ENCODE measurements at places on chromosomes 7 and 10.
A peak's percentile ranks its signal among the peaks of the same experiment; 100 is the strongest.

GRCh38 chr10:27449571-27449970 lies 54.5 kb upstream of the RAB18 start:
- no peaks in the 10 kb centered on the region for H3K4me1 ChIP-seq
- no peak for DNase-seq
- H3K27ac ChIP-seq: no peak overlapping the region
- no peak overlapping the region for H3K4me3 ChIP-seq
- no peaks in the 10 kb centered on the region for H3K36me3 ChIP-seq

- no peaks in the 10 kb centered on the region for H3K4me1 ChIP-seq
- no peak overlapping the region for H3K27ac ChIP-seq
- H3K4me3 ChIP-seq: no peak overlapping the region
- H3K27me3 ChIP-seq: no peaks in the 10 kb centered on the region
- H3K36me3 ChIP-seq: no peaks in the 10 kb centered on the region
Observed at GRCh38 chr10:118542745-118543144, 52.7 kb downstream of the PRLHR start.

GRCh38 chr7:151821806-151822540 lies 54.9 kb downstream of the PRKAG2 start:
- no peaks in the 10 kb centered on the region for H3K27me3 ChIP-seq
- H3K36me3 ChIP-seq: no peaks in the 10 kb centered on the region
- H3K4me1 ChIP-seq: no peaks in the 10 kb centered on the region
- H3K27ac ChIP-seq: peak overlapping the region; percentile 12
- no peak for DNase-seq
- no peak overlapping the region for H3K4me3 ChIP-seq

DNA sequence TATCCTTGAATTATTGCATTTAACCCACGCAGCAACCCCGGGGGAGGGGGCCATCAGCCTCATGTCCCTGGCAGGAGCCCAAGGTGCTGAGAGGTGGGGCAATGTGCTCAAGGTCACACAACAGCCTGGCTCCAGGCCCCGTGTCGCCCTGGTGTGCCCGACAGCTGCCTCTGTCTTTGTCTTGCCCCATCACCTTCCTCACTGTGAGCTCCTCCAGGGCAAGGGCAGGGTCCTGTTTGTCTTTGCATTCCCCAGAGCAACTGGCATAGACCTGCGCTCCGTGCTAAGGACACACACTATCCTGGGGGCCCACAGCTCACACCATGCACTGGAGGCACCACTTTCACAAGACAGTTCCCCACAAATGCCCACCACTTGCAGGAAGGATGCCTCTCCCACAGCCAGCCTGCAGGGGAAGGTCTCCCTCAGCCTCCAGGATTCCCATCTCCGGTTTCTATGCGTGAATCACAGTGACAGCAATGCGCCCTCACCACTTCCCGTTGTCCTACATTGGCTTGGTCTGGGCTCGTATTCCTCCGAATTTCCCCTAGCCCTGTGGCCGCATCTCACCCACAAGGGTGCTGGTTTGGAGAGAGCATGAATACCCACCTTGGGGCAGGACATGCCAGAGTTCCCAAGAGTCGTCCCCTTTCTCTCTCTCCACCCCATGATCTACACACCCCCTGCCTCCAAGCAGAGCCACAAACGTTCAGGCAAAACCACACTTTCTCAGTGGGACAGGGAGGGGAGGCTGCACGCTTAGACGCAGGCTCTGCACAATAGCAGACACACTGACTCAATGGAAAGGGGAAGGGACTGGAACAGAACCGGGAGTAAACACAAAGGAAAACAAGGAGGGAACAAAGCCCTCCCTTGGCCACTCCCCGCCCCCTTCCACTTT lies 10.3 kb downstream of the ITPRIP start:
- H3K27me3 ChIP-seq: no peaks in the 10 kb centered on the region
- H3K36me3 ChIP-seq: no peaks in the 10 kb centered on the region
- H3K27ac ChIP-seq: peak overlapping the region; percentile 89
- peaks cover 37% of the 10 kb centered on the region for H3K4me1 ChIP-seq

DNA sequence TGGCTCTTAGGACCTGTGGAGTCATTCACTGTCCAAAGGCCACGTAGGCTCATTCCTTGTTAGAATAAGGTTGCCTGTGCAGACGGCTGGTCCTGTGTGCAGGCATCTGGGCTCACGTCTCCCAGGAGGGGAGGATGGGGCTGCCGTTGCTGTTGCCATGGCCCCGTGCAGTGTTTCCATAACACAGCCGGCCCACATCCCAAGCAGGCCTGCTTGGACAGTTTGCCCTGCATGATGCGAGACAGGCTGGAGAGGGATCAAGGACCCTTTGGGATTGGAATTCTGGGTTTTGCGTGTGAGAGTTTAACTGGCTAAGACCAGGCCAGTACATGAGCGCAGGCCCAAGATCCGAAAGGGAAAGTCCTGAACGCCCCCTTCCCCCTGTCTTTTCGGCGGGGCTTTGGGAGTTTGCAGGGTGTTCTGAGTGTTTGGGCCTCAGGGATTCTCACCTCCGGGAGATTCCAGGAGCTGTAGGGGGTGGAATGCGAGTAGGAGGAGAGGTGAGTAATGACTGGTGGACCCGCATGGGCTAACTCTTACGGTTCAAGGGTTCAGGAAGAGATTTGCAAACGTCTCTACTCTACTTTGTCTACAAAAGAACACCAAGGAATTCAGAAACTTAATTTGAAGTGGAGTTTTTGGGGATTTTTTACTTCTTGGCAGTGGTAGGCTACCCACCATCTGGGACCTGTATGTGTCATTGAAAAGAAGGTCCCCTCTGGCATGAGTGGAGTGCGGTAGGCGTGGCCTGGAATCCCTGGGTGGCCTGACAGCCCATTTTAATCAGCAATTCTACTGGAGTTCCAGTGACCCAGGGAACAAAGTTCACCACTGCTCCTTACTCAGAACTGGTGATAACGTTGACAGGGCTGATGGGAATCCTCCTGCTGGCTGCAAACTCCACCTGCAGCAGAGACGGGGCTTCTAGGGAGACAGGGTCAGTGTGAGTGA lies 125.4 kb downstream of the ITIH5 start:
- H3K4me3 ChIP-seq: no peak overlapping the region
- H3K4me1 ChIP-seq: no peaks in the 10 kb centered on the region
- DNase-seq: peak; percentile 65

GRCh38 chr10:100775386-100775785 lies 30.0 kb downstream of the PAX2 start:
- no peak overlapping the region for H3K4me3 ChIP-seq
- DNase-seq: no peak
- H3K27me3 ChIP-seq: no peaks in the 10 kb centered on the region
- H3K27ac ChIP-seq: no peak overlapping the region
- no peaks in the 10 kb centered on the region for H3K4me1 ChIP-seq

DNA sequence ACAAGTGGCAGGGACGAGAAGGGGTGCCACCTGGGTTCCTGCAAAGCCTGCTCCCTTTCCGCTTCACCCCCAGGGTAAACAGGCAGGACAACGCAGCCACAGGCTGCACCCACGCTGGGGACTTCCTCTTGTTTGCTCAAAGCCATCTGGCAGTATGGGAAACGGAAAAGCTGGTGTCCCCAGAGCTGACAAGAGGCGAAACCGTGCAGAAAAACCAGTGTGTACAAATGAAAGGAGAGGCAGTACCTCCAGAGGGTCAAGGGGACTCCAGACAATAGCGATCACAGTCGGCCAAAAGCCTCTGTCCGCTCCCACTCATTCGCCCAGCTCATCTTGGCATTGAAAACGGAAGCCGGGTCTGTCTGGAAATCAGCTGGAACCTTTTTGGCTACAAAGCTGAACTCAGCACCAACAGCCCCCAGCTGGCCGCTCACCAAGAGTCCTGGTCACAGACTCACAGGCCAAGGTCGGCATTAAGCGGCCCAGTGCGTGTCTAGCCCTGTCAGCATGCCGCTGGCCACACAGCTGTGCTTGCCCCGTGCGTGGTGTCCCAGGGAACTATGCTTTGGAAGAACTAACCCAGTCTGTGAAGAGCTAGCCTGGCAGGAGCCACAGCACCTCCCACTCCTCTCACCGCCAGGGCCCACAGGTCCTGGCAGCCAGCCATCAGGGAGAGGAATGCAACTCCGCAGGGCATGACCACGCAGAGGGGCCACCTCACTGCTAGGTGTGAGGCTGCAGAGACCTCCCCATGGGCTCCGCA lies 10.4 kb downstream of the TNS3 start:
- peak; percentile 59 for DNase-seq
- no peaks in the 10 kb centered on the region for H3K36me3 ChIP-seq
- peaks cover 31% of the 10 kb centered on the region for H3K4me1 ChIP-seq
- H3K27me3 ChIP-seq: no peaks in the 10 kb centered on the region
- H3K4me3 ChIP-seq: peak overlapping the region; percentile 55

- DNase-seq: no peak
- no peaks in the 10 kb centered on the region for H3K36me3 ChIP-seq
Observed at GRCh38 chr10:60728056-60728455, 50.2 kb upstream of the CDK1 start.

DNA sequence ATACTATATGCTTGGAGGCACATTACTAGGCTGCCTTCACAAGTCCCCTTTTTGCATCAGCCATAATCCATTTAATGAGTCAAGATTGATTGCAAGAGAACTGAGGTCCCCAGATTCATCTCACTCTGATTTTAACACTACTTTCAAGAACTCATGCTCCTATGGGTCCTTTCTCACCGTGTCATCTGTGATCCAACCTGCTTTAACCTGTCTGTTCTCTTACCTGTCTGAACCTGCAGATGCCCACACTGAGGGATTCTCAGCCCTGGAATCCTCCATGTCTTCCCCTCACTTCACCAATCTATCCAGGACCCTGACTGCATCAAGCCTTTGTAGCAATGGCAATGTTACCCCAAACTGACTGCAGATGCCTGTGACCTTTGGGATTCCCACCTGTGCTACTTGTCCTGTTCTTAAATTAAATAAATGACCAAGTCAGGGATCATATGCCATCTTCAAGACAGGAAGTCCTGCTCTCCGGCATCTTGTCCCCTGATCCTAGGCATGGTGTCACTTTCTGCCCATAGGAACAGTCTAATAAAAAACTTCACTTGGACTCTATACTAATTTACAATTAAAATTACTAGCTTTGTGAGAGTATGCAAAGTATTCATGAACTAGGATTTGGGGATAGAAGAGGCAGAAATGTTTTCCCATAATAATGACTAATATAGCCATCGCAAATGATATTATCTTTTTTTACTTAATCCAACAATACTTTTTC lies 25.9 kb upstream of the GOT1 start:
- H3K4me1 ChIP-seq: no peaks in the 10 kb centered on the region
- DNase-seq: no peak
- no peaks in the 10 kb centered on the region for H3K36me3 ChIP-seq
- peaks cover 13% of the 10 kb centered on the region for H3K27me3 ChIP-seq
- H3K27ac ChIP-seq: no peak overlapping the region

- DNase-seq: no peak
- no peaks in the 10 kb centered on the region for H3K27me3 ChIP-seq
- no peaks in the 10 kb centered on the region for H3K4me1 ChIP-seq
- no peaks in the 10 kb centered on the region for H3K36me3 ChIP-seq
- H3K4me3 ChIP-seq: no peak overlapping the region
Observed at GRCh38 chr7:80335511-80336231, 176.2 kb downstream of the GNAT3 start.

DNA sequence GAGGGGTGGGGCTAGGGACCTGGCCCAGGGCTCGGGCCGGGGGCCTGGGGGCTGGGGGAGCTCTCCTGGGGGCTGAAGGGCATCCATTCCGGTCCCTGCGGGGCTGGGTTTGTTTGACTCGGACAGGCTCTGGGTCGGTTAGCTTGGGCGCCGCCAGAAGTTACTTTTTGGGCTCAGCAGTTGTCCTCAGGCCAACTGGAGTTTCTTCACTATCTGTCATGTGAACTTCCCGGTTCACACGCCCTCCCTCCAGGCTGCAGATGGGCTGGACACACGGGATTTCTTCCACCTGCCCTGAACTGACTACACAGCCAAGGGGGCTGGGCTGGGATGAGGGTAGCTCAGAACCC lies 3.8 kb downstream of the SLC4A2 start:
- H3K4me3 ChIP-seq: peak overlapping the region; percentile 64
- H3K36me3 ChIP-seq: peaks cover 9% of the 10 kb centered on the region
- peak overlapping the region; percentile 81 for H3K27ac ChIP-seq
- no peak for DNase-seq
- no peaks in the 10 kb centered on the region for H3K27me3 ChIP-seq

DNA sequence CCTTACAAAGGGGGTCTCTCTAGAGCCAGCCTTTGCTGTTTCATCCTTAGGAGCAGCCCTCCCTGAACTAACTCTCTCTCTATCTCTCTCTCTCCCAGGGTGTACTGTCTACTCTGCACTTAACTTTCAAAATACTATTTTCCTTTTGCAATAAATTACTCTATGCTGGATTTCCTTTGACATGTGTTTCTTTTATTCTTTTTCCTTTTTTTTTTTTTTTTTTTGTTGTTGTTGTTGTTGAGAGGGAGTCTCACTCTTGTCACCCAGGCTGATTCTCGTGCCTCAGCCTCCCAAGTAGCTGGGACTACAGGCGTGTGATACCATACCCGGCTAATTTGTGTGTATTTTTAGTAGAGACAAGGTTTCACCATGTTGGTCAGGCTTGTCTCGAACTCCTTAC lies 1.5 kb upstream of the ZNF3 start:
- H3K27ac ChIP-seq: peak overlapping the region; percentile 89
- H3K4me1 ChIP-seq: peaks cover 7% of the 10 kb centered on the region
- no peaks in the 10 kb centered on the region for H3K36me3 ChIP-seq
- DNase-seq: no peak
- no peak overlapping the region for H3K4me3 ChIP-seq
- H3K27me3 ChIP-seq: no peaks in the 10 kb centered on the region

GRCh38 chr10:23031318-23031717 lies 64.1 kb upstream of the MSRB2 start:
- H3K27ac ChIP-seq: no peak overlapping the region
- no peaks in the 10 kb centered on the region for H3K27me3 ChIP-seq
- no peak overlapping the region for H3K4me3 ChIP-seq
- no peaks in the 10 kb centered on the region for H3K36me3 ChIP-seq
- DNase-seq: no peak
- H3K4me1 ChIP-seq: no peaks in the 10 kb centered on the region

GRCh38 chr10:44973323-44974081 lies 5.1 kb downstream of the DEPP1 start:
- DNase-seq: no peak
- peaks cover 17% of the 10 kb centered on the region for H3K4me1 ChIP-seq
- no peaks in the 10 kb centered on the region for H3K36me3 ChIP-seq
- H3K27ac ChIP-seq: peak overlapping the region; percentile 95

GRCh38 chr10:51689536-51689935 lies 9.9 kb downstream of the CSTF2T start:
- no peaks in the 10 kb centered on the region for H3K27me3 ChIP-seq
- no peak overlapping the region for H3K27ac ChIP-seq
- no peak overlapping the region for H3K4me3 ChIP-seq
- H3K4me1 ChIP-seq: no peaks in the 10 kb centered on the region
- no peak for DNase-seq
- H3K36me3 ChIP-seq: no peaks in the 10 kb centered on the region

DNA sequence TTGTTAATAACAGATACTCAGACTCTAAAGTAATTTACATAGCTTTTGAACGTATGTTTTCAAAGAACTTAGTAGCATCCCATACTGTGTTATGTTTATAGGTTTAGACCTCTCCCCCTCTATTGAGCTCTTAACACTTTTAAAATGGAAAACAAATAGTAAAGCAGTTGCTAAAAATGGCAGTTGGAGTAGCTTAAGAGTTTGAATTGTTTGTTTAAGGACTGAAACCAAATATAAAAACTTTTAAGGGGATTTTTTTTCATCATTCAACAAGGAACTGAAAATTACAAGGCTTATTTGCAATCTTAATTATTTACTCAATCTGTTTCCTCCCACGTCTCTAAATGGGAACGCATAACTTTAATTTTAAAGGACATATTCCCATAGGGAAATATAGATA lies 1.6 kb upstream of the SPAG6 start:
- H3K27ac ChIP-seq: no peak overlapping the region
- no peaks in the 10 kb centered on the region for H3K4me1 ChIP-seq
- H3K36me3 ChIP-seq: no peaks in the 10 kb centered on the region
- H3K27me3 ChIP-seq: peaks cover 8% of the 10 kb centered on the region
- H3K4me3 ChIP-seq: no peak overlapping the region

GRCh38 chr7:91596287-91596686 lies 284.2 kb downstream of the MTERF1 start:
- no peaks in the 10 kb centered on the region for H3K27me3 ChIP-seq
- no peak overlapping the region for H3K27ac ChIP-seq
- H3K36me3 ChIP-seq: no peaks in the 10 kb centered on the region
- DNase-seq: no peak
- H3K4me3 ChIP-seq: no peak overlapping the region

Data from breast epithelium (tissue), 4 donors.